ENCODE measurements at places on chromosomes 6 and 20.

DNA sequence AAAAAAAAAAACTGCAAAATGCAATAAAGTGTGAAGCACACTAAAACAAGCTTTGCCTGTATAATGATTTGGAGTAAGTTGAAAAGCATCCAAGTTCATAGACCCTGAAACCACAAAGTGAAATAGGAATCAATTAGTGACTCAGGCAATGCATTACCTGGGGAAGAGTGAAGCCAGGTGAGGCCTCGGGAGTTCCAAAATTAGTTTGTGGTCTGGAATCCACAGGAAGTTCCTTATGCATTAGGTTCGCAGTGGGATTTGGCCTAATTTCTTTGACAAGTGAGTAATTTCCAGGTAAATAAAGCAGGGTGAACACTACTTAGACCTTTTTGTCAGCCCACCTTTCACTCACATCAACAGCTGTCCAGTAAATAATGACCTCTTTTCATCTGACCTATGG lies 490.8 kb downstream of the CBLN4 start:
- no peaks in the 10 kb centered on the region for H3K36me3 ChIP-seq
- no peaks in the 10 kb centered on the region for H3K27me3 ChIP-seq
- DNase-seq: no peak
- H3K4me3 ChIP-seq: no peak overlapping the region
- H3K4me1 ChIP-seq: no peaks in the 10 kb centered on the region
- H3K27ac ChIP-seq: no peak overlapping the region

DNA sequence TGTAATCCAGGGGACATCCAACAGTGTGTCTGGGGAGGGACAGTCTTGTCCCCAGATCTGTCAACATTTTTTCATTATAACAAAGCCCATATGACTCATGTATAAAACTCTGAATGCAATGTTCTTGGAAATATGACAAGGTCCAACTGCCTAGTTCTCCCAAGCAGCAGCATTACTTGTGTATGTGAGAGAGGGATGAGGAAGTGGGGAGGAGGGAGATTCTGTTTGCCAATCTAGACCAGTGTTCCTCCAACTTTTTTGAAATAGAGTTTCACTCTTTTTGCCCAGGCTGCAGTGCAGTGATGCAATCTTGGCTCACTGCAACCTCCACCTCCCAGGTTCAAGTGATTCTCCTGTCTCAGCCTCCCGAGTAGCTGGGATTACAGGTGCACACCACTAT lies 394.8 kb downstream of the DHX35 start:
- H3K4me3 ChIP-seq: no peak overlapping the region
- H3K27ac ChIP-seq: no peak overlapping the region
- no peaks in the 10 kb centered on the region for H3K4me1 ChIP-seq
- no peaks in the 10 kb centered on the region for H3K27me3 ChIP-seq
- no peaks in the 10 kb centered on the region for H3K36me3 ChIP-seq
- no peak for DNase-seq

GRCh38 chr6:67248077-67248476 lies 1387.0 kb upstream of the ADGRB3 start:
- H3K4me1 ChIP-seq: no peaks in the 10 kb centered on the region
- no peaks in the 10 kb centered on the region for H3K27me3 ChIP-seq
- DNase-seq: no peak
- no peak overlapping the region for H3K27ac ChIP-seq

DNA sequence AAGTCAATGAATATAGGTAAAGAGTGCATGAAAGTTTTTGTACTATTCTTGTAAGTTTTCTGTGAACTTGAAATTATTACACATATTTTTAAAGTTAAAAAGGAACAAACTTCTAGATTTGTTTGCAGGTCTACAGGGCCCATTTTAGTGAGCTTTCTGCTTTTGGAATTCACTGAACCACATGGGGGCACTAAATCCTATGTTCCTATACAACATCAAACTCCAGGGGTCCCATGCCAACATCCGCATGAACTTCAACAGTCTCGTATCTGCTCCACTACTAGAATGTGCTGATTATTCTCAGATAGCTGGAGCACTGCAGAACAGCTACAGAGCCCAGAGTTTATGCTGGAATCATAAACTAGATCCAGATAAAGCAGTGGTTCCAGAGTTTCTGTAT lies 347.9 kb upstream of the SPTLC3 start:
- H3K27me3 ChIP-seq: no peaks in the 10 kb centered on the region
- no peak for DNase-seq
- H3K4me3 ChIP-seq: no peak overlapping the region
- no peaks in the 10 kb centered on the region for H3K36me3 ChIP-seq

DNA sequence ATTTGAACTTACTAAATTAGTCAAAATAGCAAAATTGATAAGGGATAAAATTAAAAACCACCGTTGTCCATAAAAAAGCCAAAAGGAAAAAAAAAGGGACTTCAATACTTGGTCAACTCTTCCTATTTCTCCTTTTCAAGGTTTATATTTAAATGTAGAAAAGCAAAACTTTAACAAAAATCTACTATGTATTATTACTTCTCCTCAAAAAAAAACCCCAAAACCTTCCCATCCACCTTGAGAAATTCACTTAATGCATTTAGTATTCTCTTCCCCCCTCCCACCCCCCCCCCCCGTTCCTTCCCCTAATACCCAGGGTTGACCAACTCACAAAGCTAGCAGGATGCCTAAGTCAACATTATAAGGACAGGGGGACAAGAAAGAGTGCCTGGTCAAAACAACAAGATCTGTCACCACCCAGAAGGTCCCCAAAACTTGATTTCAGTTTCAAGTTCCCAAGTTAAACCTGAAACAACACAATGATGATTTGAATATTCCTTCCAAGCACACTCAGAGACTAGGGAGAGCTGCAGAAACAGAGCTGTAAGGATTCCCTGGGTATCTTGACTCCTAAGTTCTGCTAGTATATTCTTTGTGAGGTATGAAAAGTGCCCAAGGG lies 14.6 kb downstream of the GMDS start:
- DNase-seq: no peak
- no peaks in the 10 kb centered on the region for H3K4me1 ChIP-seq
- H3K27ac ChIP-seq: peak overlapping the region; percentile 48
- H3K36me3 ChIP-seq: no peaks in the 10 kb centered on the region
- no peaks in the 10 kb centered on the region for H3K27me3 ChIP-seq

GRCh38 chr6:36358226-36358915 lies 21.7 kb upstream of the BNIP5 start:
- H3K4me1 ChIP-seq: peaks cover 20% of the 10 kb centered on the region
- H3K36me3 ChIP-seq: no peaks in the 10 kb centered on the region
- no peak for DNase-seq
- peak overlapping the region; percentile 46 for H3K27ac ChIP-seq
- H3K4me3 ChIP-seq: no peak overlapping the region

DNA sequence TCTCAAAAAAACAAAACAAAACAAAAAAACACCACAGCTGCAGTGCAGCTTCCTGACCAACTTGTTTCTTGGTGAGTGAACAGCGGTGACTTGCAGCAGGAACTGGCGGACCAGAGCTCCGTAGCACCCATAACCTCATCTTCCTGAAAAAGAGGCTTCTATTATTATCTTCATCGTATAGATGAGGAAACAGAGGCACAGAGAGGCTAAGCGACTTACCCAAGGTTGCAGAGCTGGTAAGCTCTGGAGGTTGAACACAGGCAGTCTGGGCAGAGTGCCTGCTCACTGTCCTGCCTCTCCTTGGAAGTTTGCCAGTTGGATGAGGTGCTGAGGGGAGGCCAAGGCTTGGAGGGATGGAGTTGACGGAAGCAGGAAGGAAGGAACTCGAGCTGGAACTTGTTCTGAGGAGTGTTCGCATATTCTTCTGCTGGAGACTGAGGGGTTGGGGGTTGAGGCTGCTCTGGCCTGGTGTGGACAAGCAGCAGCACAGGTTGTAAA lies 47.9 kb upstream of the CCDC167 start:
- no peak overlapping the region for H3K4me3 ChIP-seq
- no peak for DNase-seq
- H3K4me1 ChIP-seq: no peaks in the 10 kb centered on the region
- H3K36me3 ChIP-seq: no peaks in the 10 kb centered on the region
- no peaks in the 10 kb centered on the region for H3K27me3 ChIP-seq

GRCh38 chr20:20286061-20286460 lies 81.8 kb upstream of the INSM1 start:
- no peak overlapping the region for H3K27ac ChIP-seq
- no peak overlapping the region for H3K4me3 ChIP-seq
- no peak for DNase-seq
- no peaks in the 10 kb centered on the region for H3K4me1 ChIP-seq
- H3K36me3 ChIP-seq: no peaks in the 10 kb centered on the region
- no peaks in the 10 kb centered on the region for H3K27me3 ChIP-seq

DNA sequence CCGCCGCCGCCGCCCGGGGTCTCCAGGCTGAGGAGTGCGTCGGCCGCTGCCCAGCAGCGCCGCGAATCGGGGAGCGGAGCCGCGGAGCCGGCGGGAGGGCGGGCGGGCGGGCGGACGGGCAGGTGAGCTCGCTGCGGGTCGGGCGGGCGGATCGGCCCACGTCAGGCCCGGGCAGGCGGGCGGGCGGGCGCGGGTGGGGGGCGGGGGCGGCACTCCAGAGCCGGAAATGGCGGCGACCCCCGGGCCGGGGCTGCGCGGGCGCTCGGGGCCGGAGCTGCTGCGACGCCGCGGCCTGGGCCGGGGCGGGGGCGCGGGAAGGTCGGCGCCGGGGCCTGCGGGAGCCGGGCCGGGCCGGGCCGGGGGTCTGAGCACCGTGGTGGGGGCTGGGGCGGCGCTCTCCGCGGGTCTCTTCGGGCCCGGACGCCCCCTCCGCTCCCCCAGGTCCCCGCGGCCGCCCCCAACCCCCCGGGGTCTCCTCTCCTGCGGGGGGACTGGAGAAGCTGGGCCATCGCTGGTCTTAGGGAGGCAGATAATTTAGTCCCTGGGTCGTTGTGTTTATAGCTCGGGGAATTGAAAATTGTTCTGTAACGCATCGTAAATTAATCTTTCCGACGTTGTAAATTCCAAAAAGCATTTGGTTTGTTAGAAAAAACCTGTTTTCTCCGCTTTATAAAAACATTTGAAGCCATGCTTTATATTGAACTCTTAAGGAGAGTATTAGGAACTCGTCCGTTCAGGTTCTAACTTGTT lies 451 bp downstream of the DNAJC5 start:
- no peaks in the 10 kb centered on the region for H3K27me3 ChIP-seq
- peaks cover 33% of the 10 kb centered on the region for H3K4me1 ChIP-seq
- peak overlapping the region; percentile 72 for H3K27ac ChIP-seq
- peak overlapping the region; percentile 62 for H3K4me3 ChIP-seq

Measured in tibial artery (tissue), 4 donors.